AG08396 (cell line): ENCODE measurements at places on chromosomes 2 and 18.

DNA sequence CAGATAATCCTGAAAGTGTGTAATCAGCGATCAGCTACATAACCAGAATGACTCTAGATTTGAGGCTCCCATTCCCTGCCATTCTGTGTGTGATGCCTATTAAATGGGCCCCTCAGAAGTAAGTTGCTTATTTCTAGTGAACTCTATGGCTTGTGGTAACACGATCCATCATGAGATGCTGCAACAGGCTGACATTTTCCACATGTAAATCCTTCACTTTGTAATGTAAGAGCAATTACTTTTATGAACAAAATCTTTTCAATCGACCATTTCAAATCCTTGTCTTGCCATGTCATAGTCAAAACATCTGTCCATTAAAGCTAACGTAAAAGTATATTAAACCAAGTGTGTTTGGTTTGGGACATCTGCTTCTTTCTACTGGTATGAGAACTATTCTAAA lies 175.9 kb upstream of the ETAA1 start:
- no peak for DNase-seq

GRCh38 chr2:86044614-86045013 lies 61.1 kb downstream of the POLR1A start:
- DNase-seq, result no peak

DNA sequence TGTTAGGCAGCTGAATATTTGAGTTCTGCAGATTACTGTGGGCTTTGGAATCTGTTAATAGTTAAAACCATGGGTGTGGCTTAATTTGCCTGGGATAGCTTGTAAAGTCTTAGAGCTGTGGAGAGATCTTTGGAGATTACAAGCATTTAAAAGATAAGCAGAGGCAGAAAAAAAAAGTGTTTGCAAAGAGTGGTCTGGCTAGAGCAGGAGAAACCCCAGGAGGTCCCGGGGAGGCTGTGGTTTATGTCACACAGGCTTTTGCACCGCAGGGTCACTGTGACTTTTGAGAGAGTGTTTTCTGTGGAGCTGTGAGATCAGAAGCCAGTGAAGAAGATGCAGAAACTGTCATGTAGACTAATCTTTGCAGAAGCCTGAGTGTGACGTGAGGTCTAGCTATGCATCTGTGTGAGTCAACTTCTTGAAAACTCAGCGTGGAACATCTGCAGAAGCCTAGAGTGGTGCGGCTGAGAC lies 49.0 kb downstream of the SETBP1 start:
- peak; percentile 40 for DNase-seq

DNA sequence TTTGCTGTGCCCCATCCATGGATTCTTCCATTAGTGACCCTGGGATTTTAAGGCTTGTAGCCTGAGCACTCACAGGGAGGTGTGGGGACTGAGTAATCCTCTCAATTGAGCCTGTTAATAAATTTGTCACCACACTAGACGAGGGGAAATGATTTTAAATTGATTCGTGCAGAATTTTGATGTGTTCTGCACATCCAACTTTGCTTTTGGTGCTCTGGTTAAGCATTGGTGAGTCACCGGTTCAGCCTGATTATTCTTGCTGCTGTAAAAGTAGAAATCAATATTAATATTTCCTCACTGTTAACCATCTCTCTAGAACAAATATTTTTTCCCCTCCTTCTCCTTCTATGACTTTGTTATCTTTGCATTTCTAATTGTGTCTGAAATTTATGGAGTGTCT lies 482.0 kb downstream of the TSN start:
- no peak for DNase-seq

GRCh38 chr2:144496092-144496976 lies 23.6 kb downstream of the ZEB2 start:
- no peak for DNase-seq

DNA sequence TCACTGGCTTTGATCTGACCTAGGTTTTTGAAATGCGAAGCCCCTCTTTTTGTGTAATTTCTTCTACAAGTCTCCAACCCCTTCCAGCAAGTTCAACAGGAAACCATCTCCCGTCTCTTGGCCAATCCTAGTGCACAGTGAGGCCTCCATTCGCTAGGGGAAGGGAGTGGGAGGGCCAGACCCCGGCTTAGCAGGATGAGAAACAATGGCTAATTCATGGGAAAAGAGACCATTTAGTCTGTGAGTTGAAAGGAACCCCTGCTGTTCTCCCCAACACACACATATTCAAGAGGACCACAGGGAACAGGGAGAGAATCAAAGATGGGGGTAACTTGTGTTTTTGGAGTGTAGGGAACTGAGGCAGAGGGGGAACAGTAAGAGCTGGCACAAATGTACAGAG lies 83.0 kb downstream of the RTN4 start:
- no peak for DNase-seq

DNA sequence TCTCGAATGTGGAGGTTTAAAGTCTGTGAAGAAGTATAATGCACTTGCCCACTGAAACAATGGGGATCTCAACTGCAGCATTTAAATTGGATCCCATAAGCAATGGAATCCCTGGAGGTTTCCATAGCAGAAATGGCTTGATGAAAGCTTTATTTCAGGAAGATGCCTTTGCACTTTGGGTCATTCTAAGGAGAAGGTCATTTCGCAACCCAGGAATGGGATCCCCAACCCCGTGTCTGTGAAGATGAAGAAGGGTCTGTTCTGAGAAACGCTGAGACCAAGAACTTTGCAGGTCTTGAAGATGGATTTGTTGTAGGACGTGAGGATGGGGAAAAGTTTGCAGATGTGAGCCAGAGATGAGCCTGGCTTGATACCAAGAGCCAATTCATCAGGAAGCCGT lies 1.8 kb upstream of the KCNG3 start:
- DNase-seq, result no peak

- DNase-seq, result no peak
Measured at GRCh38 chr2:182818501-182818900, 47.9 kb downstream of the FRZB start.

GRCh38 chr2:241381872-241382271 lies 25.8 kb downstream of the FARP2 start:
- DNase-seq, result no peak

- DNase-seq, result no peak
Measured at GRCh38 chr18:73590950-73591349, 556.7 kb downstream of the FBXO15 start.

DNA sequence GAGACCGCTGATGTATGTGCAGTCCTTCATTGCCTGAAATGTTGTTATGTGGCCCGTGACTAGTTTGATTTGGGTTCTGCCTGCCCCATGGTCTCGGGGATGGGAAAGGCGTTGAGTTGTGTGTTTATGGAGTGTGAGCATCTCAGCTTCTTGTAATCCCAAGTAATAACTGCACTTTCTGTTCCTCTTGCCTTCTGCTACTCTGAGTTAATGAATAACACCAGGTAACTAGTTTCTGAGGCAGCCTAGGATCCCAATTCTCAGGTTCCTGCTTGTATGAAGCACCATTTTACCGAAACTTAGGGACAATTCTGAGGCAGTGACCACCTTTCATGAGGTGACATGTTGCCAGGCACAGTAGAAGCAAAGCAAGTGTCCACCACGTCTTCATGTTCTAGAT lies 170.0 kb downstream of the ALK start:
- DNase-seq, result no peak

DNA sequence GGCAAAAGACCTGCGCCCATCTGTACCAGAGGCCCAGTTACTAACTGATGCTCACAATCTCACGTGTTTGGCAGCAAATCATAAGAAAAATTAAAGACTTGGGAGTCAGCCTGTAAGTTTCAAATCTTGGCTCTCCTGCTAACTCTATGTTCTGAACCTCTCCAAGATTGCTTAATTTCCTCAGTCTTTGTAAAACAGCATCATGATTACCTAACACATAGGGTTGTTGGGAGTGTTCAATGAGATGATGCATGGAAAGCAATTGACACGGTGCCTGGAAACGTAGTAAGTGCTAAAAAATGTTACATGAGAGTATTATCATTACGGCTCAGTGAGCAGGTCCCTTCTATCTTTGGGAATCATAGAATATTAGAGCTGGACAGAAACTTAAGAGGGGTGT lies 497.6 kb upstream of the TCF4 start:
- peak; percentile 12 for DNase-seq
